ENCODE measurements at places on chromosomes 11 and 22.

DNA sequence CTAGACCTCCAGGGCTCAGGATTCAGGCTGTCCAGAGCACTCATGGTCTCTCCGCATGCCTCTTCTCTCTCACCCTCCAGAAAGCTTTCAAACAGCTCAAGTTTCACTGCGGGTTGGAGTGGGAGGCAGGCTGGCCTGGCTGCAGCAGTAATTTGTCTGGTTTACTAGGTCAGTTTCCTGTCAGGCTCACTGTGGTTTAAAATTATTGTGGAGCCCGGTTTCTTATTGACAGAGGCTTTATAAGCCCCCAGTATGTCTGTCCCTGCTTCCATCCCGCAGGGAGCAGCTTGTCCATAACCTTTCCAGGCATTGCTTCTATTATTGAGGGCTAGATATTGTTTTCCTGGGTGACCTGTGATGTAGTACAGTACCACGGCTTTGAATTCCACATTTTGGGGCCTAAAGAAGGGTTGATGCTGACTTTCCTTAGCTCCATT is 235.3 kb upstream of the SORL1-AS1 start:
- DNase-seq, result no peak

- no peak for DNase-seq
These were observed 16.9 kb downstream of the CTTN start for GRCh38 chr11:70415191-70415590.

DNA sequence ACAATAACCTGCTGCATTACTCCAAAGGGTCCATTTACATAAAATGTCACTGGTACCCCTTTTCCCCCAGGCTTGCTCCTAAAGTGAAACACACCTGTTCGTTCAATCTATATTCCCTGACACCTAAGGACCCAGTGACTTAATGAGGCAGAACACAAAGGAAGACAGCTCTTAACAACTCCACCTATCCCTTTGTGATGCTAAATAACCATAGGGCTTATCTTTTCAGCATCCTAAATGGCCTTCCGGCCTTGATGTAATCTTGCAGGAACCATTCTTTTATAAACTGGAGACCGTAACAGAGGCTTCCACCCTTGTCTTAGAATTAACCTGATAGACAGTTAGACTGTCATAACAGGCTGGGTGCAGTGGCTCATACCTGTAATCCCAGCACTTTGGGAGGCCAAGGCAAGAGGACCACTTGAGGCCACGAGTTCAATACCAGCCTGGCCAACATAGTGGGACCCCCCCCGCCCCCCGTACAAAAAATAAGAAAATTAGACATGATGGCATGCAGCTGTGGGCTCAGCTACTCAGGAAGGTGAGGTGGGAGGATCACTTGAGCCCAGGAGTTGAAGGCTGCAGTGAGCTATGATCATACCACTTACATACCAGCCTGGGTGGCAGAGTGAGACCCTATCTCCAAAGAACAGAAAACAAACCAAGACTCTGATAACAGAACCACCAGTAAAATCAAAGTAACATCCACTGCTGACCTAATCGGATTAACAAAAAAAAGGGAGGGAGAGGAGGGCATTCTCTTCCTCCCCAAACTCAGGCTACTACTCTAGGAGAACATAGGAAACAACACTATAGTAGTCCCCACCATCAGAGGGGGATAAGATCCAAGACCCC is 5.1 kb downstream of the CHEK2 start:
- no peak for DNase-seq

GRCh38 chr11:127472505-127472904 is 471.9 kb upstream of the KIRREL3 start:
- no peak for DNase-seq

GRCh38 chr22:50169181-50169759 is 1.3 kb upstream of the PANX2 start:
- no peak for DNase-seq

- no peak for DNase-seq
These were observed 16.5 kb downstream of the NCAM1 start for GRCh38 chr11:112977755-112978154.

DNA sequence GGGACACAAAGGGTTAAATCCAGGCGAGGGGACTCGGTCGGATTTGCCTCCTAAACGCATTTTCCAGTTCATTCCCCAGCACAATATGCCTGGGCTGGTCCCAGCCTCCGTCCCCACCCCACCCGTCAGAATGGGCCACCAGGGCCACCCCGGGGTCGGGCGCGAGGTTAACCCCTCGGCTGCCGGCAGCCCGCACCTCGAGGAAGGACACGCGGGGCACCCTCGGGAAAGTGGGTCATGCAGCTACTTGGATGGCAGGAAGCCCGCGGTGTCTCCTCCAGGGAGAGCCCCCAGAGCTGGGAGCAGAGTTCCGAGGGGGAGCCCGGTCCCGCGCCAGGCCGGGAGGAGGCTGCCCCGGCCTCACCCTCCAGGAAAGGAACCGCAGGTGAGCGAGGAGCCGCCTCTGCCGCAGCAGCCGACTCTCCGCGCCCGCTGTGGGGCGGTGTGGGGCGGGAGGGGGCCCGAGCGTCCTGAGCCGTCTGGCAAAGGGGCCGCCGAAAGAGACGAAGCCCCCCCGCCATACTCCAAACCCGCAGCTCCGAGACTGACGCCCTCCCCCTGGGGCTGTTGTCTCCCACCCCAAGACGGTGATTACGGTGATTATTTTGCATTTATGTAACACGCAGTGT is 1.4 kb downstream of the NECTIN1 start:
- DNase-seq, result no peak

DNA sequence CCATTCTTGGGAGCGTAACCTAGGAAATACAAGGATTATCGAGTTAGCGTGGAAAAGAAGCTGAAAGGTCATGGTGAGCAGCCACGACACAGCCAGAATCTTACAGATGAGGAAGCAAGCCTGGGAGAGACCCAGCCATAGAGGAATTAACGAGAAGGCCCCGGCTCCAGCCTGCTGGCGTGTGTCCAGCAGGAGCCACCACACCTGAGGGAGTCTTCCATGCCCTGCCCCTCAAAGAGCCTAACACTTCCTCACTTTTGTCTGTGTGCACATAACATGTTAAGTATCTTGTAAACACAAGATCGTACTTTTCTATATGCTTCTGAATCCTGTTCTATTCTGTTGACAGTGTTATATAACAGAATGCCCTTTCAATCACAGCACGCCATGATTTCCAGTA is 18.1 kb downstream of the CECR2 start:
- DNase-seq, result no peak

GRCh38 chr11:5809122-5809519 is 397 bp downstream of the OR52N2 start:
- no peak for DNase-seq

- DNase-seq, result no peak
These were observed 99.9 kb downstream of the MED15 start for GRCh38 chr22:20607157-20607907.

- no peak for DNase-seq
These were observed 8.2 kb downstream of the ABCG4 start for GRCh38 chr11:119157063-119157462.

- DNase-seq, result no peak
These were observed 190.3 kb upstream of the ZC3H12C start for GRCh38 chr11:109902764-109903433.

DNA sequence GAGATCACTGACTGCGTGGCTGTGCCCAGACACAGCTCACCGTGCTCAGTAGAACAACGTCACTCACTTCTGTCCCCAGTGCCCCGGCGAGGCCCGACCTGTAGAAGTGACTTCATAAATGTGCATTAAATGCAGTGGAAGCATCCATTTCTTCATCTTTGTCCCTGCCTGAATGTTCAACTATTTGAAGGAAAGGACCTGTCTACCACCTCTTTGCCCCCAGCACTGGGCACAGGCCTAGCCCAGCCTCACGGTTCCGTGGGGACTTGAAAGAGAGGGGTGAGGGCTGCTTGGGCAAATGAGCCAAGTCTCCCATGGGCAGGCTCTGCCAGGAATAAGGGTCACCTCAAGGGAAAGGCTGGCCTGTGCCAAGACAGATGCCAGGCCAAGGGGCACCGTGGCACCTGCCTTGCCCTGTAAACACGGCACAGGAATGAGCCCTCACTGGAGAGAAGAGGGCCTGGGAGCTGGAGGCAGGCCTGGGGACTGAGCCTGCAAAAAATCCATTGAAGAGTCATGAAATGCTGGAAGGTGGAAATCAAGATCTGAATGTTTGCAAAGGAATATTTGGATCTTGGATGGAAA is 845.3 kb downstream of the BRD1 start:
- DNase-seq, result no peak

DNA sequence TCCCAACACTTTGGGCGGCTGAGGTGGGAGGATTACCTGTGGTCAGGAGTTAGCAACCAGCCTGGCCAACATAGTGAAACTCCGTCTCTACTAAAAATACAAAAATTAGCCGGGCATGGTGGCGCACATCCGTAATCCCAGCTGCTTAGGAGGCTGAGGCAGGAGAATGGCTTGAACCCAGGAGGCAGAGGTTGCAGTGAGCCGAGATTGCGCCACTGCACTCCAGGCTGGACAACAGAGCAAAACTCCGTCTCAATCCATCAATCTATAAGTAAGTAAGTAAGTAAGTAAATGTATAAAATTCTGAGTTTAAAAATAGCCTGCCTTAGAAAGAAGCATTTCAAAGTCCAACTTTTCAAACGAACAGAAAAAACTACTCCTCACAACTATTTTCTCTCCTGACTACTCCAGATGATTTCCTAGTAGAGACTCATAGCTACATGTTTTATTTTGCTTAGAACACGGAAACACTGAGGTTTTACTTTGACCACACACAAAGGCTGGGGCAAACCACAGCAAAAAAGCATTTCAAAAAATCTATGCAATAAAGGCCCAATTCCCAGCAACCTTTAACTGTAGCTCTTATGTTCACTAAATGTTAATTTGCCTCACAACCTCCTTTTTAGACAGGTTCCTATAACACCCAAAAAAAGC is 16.3 kb downstream of the SPTY2D1 start:
- DNase-seq, result no peak

DNA sequence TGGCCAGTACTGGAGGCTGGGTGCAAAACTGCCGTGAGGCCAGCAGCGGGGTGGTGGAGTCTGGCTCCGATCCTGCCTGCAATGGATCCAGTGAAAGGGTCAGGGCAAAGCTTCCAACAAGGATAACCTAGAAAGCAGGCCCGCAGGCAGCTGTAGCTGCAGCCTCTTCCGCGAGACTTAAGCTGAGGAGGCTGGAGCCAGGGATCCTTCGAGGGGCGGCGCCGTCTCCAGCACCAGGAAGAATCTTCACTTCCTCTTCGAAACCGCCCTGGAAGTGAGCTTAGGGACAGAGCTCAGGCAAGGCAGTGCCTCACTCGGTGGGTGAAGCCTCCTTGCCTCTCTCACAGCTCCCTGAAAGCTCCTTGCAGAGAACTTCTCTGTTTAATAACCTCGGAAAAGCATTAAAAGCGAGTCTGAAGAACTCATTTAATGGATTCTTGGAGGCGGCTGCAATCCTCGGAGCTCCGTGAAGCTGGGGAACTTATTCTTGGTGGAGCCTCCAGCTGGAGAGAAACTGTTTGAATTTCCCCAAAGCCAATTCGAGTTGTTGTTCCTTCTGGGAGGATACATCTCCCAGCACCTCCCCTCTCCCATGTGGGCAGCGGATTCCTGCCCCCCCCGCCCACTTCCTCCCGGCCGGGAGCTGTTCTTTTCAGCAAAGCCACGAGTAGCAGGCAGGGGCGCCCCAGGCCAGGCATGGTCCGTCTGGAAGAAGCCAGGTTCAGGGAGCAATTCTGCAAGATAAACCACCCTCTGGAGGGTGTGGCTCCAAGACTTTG is 169.9 kb downstream of the CTTN start:
- DNase-seq, result no peak

Data from stimulated activated CD4-positive, alpha-beta T cell treated with anti-CD3 and anti-CD28 coated beads, Interleukin-1b, Interleukin-23, amount 100 ng/mL, for 24 hours (primary cell).